Fibroblast of skin of abdomen (primary cell): ENCODE measurements at places on chromosomes 1 and 21.

DNA sequence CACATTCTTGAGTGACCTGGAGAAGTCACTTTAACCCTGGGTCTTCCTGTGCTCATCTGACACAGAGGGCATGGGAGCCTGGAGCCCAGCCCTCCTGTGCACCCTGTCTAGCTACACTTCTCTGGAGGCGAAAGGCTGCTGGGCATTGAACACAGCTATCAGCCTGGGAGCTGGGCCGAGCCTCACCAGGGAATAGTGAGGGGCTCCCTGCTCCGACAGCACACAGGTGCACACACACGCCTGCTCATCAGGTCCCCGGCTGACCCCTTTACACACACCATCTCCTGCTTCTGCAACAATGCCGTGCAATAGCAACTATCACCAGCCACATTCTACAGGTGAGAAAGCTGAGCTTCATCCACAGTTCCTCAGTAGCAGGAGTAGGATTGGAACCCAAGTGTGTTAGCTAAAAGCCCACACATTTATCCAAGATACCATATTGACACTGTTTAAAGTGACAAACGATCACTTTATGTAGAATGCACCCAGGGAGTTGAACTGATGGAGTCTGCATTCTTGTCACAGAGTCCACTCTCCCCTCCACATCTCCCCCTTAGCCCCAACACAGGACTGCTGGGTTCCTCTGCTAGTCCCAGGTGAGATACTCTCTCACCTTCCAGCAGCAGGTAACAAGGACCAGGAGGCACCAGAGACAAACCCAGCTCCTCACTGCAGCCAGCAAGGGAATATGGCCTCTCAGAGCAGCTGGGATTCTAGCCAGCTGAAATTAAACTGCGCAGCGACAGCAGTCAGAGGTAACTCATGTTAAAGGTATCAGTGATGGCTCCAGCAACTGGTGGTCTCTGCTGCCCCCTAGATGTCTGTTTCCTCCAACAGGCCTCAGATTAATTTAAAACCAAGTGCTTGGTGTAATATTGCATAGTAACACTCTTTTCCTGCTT is 18.3 kb upstream of the CAPN8 start:
- DNase-seq: peak; percentile 36

- DNase-seq: peak; percentile 12
These were observed 533.3 kb downstream of the PTBP2 start for GRCh38 chr1:97254731-97255463.

- DNase-seq: peak; percentile 15
These were observed 40.4 kb downstream of the LIN9 start for GRCh38 chr1:226268421-226269124.

GRCh38 chr1:9691691-9692090 is 40.2 kb downstream of the PIK3CD start:
- DNase-seq: no peak

DNA sequence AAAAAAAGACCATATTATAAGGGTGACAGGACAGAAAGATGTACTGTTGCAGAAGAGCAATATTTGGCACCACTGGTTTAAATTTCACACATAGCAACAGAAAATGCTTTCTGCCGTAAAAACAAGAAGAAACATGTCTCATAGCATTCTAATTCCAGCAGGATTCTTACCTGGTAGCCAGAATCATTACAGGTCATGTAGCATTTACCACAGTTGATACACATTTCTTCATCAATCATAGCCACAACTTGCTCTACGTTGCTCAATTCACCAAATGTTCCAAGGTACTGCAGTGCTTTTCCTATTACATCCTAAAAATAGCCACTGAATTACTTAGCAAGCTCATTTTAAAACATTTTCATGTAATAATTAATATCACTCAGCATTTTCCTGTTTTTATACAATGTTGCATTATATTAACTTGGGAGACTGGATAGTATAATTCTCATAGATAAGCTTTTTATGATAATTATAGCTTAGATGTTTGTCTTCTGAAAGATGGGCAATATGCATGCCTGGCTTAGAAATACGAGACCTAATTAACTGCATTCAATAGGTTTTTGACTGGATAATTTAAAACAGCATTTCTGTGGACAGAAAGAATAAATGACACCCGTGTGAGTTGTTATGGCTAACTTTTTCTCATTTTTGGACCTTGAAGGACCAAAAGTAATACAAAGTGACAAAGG is 360.7 kb downstream of the PTBP2 start:
- DNase-seq: no peak

DNA sequence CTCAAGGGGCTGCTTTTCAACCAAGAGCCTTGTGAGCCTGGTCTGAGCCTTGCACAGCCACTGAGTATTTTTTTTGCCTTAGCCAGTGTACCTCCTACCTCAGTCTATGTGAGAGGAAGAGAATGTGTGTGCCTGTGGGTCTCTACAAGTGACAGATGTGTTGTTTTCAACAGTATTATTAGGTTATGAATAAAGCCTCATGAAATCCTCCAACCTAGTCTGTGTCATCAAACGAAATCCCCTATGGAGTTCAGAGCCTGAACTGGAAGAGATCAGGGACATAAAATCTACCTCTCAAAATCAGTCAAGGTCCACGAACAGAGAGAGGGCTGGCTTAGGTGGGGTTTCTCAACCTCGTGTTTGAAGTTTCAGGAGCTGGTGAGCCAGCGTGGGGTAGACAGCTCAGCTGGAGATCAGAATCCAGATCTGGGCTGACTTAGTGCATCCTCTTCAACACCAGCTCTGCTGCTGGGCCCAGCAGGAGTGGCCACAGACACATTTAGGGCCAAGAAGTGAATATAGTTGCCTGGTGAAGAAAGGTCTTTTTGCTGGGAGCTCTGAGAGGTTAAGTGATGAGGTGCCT is 8.2 kb downstream of the XKR8 start:
- DNase-seq: no peak
